ENCODE measurements at places on chromosomes 2 and 18. TPM values are rescaled to one million over a fixed set of nuclear protein-coding genes. Genes with fewer than 3 reads are reported as not detected.

The CFC1 gene
- total RNA-seq = not detected

The RAB6D gene
- total RNA-seq = not detected

The DSG2 gene
- 5.2 TPM for total RNA-seq

The WNT10A gene
- not detected for total RNA-seq

The REG1B gene
- not detected for total RNA-seq

The C1QL2 gene
- total RNA-seq = not detected

The CHRNG gene
- not detected for total RNA-seq

The NPAS2 gene
- total RNA-seq = 27.7 TPM

The C2orf80 gene
- total RNA-seq = not detected

The UGT1A4 gene
- not detected for total RNA-seq
